Muscle of leg (tissue), 16 donors: ENCODE measurements at places on chromosomes 7 and 10.

- peak; percentile 62 for DNase-seq
Observed at GRCh38 chr10:103278862-103279298, 1.9 kb downstream of the INA start.

GRCh38 chr7:156386097-156386496 is 254.5 kb upstream of the RNF32 start:
- peak; percentile 13 for DNase-seq

- DNase-seq: peak; percentile 23
Observed at GRCh38 chr7:141362580-141363435, 188.4 kb upstream of the AGK start.

DNA sequence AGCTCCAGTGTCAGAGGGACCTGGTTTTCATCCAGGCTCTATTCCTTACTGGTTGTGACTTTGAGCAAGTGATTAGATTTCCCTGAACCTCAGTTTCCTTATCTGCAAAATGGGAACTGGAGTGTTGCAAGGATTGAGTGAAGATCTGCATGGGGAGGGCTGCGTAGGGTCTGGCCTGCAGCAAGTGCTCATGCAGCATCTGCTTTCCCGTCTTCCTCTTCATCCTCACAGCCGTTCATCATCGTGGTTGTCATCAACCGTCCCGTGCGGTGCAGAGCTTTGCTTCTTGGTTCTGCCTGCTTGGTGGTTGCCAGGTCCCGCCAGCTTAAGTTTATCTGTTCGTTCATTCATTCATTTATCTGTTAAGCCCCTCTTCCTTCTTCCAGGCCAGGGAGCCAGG is 135.0 kb downstream of the GRK5 start:
- no peak for DNase-seq
